ENCODE measurements at places on chromosomes 1 and 21.

- no peak for DNase-seq
Observed at GRCh38 chr1:205285381-205286101, 36.0 kb downstream of the NUAK2 start.

DNA sequence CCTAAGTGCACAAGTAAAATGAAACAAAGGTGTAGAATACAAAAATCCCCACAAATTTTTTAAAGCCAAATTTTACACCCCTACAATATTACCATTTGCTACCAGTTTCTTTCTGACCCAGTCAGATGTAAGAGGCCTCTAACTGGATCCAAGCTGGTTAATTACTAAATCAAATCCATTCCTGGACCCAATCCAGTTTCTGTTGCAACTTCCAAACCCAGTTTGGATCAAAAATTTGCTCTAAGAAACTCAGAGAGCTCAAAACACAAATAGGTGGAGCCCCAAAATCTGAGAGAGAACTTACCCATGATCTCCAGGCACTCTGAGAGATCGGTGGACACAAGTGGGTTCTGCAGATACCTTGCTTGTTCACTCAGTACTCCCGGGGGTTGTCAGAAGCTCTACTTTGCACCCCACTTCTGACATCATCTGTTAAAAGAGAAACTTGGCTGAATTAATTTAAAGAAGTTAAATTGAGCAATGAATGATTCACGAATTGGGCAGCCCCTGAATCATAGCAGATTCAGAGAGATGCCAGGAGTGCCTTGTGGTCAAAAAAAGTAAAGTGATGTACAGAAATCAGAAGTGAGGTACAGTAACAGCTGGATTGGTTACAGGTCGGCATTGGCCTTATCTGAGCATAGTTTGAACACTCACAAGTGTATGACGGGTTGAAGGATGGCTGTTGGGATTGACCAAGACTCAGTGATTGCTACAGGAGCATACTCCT, 448.0 kb downstream of the KCNT2 start:
- no peak for DNase-seq

DNA sequence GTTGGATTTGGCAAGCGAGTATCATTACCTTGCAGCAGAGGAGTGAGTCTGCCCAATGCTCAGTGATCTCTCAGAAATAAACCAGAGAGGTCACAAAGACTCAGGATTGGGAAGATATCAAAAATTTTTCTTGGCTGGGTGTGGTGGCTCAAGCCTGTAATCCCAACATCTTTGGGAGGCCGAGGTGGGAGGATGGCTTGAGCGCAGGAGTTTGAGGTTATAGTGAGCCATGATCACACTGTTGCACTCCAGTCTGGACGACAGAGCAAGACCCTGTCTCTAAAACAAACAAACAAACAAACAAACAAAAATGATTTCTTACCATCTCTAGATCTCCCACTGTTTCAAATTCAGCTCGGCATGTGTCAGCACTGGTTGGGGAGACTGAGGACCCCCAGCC, 13.3 kb upstream of the BECN2 start:
- DNase-seq: no peak

DNA sequence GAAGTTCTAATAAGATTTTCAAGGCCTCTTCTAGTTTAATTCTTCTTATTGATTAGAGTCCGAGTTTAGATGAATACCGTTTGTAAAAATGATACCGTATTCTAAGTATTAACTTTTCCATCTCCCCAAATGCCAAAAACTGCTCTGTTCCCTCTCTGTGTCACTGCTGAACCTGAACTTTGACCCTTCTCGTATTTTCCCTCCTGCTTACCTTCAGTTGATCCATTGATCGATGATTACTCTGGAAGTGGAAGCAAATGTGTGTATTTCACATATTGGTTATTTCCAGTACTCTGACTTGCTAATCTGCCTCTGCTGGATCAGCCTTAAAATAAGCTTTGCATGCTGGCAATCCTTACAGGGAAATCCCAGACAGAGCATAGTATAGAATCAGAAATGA, 68.5 kb downstream of the KIF1B start:
- no peak for DNase-seq

DNA sequence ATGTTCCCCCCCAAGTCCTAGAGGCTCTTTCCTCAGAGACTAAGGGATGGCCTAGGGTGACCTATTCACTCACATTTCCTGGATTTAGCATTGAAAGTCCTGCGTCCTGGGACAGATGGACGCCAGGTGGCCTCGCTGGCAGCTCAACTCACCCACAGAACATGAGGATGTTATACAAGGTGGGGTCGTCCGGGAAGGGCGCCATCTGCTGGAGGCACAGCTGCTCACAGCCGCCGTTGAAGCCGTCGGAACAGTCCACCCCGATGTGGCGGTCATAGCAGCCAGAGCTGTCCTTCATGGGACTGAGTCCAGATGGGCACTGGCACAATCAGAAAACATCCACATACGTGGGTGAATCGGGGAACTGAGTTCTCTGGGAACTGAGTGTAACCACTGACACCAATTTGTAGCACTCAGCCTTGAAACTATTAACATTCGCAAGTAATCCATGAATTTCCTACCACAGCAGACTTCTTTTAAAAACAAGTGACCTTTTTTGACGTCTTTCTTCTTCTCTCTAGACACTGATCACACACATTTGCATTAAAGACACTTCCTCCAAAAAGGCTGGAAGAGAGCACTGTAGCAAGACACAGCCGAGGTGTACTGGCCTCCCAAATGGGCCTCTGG, 215.4 kb downstream of the ASTN1 start:
- DNase-seq: peak; percentile 57

GRCh38 chr1:6704746-6705145, 3.1 kb upstream of the DNAJC11 start:
- no peak for DNase-seq

DNA sequence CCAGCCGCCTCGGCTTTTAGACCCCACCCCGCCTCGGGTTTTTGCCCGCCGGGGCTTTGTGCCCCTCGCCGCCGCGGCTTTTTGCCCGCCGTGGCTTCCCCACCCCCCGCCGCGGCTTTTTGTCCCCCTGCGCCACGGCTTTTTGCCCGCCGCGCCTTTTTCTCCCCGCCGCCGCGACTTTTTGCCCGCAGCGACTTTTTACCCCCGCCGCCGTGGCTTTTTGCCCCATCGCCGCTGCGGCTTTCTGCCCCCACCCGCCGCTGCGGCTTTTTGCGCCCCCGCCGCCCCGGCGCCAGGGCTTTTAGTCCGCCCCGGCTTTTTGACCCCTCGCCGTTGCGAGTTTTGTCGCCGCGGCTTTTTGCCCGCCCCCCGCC, 474.4 kb downstream of the FAM72C start:
- no peak for DNase-seq

DNA sequence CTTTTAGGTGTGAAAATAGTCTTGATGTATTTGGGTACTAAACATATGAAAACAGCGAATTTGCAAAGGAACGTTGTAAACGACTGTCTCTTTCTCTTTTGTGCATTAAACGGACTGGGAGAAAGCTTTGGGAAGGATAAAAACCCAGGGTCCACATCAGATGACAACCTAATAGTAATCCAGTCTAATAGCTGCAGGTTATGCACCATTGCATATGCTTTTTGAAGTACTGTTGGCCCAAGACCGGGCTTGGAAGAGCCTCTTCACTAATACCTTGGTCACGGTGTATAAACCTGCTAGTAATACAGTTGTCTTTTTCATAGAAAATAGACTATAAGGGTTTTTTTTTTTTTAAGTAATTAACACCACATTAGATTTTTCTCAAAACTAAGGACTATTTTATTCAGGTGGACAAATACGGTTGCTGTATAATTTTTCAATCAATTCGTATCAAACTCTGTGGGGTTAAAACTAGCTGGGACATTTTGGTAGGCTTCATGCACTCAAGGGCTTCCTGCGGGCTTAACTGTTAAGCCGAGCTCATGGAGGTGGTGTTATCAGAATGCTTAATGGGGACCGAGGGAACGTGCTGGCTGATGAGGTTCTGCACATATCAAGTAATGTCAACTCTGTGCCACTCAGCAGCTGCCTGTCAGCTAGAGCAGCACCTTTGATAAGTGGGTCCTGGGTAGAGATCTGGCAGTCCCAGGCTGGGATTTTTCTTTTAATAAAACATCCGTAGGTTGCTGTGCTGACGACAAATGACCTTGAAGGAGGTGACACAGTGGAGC, 2.1 kb downstream of the RYR2 start:
- DNase-seq: no peak

DNA sequence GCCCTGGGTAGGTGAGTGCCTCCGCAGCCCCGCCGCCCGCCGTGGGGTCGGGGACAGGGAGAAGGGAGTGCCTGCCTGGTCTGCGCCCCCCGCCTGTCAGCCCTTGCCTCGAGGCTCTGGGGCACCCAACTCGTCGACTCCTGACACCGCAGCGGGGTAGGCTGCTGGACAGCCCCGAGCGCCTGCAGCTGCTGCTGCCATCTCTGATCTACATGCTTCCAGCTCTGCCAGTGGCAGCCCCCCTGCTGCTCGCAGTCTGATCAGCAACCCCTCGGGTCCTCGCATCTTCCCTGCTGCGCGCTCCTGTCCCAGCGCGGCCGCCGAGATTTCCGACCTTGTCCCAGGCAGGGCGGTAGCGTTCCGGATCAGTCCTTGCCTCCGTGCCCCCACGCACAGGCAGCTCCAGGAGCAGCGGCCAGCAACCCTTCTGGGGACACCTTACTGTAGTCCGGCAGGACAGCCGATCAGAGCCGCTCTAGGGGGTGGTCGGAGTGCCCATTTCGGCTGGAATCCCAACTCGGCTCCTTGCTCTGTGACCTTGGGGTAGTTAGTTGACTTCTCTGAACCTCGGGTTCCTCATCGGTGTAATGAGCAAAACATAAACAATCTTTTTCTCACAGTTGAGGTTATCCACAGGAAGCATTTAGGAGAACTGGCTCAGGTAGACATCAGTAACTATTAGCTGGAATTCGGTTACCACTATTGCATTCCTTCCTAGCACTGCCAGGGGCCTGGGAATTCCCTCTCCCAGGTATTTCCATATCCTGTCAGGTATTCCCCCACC, 540 bp downstream of the BCAN start:
- no peak for DNase-seq

DNA sequence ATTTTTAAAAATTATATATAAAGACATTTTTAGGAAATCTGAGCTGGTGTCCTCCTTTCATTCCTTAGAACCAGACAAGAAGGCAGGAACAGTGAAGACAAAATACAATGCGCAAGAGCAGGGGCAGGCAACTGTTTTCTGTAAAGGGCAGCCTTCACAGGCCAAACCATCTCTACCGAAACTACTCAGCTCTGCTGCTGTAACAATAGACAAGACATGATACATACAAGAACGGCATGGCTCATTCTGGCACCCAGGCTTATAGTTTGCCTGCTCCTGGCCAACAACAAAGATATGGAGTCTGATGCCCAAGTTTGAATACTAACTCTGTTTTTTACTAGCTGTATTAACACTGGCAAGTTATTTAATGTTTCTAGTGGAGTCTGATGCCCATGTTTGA, 232.0 kb downstream of the SMYD3 start:
- no peak for DNase-seq

DNA sequence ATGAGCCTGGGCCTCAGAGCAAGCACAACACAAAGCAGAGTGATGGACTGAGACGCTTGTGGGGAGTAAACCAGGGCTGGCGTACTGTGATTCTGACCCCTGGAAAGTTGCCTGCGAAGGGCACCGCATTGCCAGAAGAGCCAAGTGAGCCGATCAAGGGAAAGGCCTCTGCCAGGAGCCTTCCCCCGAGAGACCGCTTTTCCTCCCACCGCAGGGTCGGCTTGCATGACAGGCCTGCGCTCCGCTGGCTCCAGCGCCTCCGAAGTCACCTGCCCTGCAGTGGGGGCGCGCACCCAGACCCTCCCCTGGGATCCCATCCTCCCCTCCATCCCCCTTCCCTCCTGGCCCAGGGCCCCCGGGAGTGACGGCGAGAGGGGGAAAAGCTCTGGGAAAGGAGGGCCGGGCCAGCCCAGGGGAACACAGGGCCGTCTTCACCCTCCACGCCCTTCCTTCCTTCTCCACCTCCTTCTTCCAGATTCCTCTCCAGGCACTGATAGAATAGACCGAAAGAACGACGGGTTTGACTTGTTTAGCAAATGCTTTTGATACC, 165.0 kb downstream of the TRIM33 start:
- DNase-seq: no peak

GRCh38 chr1:225813214-225813964, 3.5 kb downstream of the EPHX1 start:
- peak; percentile 91 for DNase-seq

GRCh38 chr1:227890451-227891222, 57.1 kb downstream of the WNT9A start:
- DNase-seq: no peak

GRCh38 chr1:15090373-15090772, 63.2 kb upstream of the TMEM51 start:
- no peak for DNase-seq

DNA sequence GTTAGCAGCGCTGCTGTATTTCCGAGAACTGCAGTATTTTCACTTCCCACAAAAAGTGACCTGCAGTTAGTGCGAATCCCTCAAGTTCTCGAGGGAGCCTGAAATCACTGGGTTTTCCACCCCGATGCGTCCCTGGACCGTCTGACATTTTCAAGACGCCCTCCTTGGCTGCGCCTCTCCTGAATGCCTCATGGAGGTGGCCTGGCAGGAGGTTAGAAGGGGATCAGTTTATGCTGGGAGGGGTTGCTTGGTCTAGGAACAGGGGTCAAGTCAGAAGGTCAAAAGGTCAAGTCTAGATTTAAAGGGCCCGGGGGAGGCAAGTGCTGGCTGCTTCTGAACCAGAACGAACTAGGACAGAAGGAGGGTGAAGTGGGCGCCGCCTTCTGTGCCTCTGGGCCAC, 176.8 kb downstream of the PRDM16 start:
- no peak for DNase-seq

DNA sequence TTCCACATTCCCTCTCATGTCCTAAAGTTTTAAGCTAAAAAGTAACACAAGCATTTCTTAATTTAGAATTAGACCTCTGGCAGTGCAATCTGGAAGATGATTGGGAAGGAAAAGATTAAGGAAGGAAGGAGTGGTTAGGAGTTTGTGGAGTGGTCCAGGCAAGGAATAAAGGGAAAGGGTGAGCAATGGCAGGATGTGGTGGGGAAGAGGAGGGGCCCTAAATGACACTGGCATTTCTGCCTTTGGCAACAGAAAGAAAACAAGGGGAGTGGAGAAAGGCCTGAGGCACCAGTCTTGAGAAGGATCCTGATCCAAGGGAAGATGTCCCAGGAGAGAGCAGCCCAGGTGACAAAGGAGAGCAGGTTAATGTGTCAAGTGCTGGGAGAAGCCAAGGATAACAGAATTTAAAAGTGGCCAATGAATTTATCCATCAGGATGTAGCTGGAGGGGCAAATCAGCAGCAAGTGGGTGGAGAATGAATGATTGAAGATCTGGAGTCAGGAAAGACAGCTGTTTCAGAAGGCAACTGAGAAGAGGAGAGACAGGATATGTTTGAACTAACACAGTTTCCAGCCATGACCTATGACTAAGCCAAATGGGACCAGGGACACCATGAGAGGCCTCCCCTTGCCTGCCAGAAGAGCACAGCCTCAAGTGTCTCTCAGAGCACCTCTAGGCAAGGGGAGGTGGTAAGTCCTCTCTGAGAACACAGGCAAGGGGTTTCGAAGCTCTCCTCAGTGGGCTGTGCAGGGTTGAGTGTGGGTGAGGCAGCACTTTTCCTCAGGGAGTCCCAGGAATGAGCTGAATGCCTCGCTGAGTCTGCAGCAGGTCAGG, 20.9 kb upstream of the LY9 start:
- no peak for DNase-seq

GRCh38 chr21:35603494-35603893, 456.8 kb downstream of the SETD4 start:
- DNase-seq: no peak

- DNase-seq: no peak
Observed at GRCh38 chr1:26373281-26373680, 731 bp upstream of the ZNF683 start.

All from NCI-H460 (cell line).